Vagina (tissue), 2 donors: ENCODE measurements at places on chromosomes 3 and 15. TPM values are rescaled to one million over a fixed set of nuclear protein-coding genes. Genes with fewer than 3 reads are reported as not detected.

GRCh38 chr3:119468041-119468440, 722 bp upstream of the POGLUT1 start:
- DNase-seq: no peak

- no peak for DNase-seq
Measured at GRCh38 chr15:73873889-73874511, 636 bp downstream of the TBC1D21 start.

- no peak for DNase-seq
Measured at GRCh38 chr15:77749236-77749997, 116.7 kb upstream of the LINGO1 start.

DNA sequence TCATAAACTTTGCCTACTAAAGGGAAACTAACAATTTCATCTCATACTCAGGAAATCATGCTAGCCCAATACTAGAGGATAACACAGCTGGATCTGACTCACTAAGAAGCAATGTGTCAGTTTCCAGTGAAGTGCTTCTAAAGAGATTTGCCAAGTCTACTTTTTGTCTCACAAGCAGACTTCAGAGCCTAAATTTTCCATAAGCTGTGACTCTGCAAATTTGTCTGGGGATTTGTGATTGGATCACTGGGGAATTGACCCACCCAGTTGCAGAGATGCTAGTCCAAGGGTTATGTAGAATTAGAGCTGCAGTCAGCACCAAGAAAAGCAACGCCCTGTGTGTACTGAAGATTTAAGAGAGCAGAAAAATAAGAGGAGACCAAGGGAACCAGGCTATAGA, 647.1 kb downstream of the NTRK3 start:
- DNase-seq: no peak

Gene OR5K2
- not detected for total RNA-seq
